ENCODE measurements at places on chromosomes 4 and X.

GRCh38 chrX:19086102-19086772 is 36.0 kb downstream of the ADGRG2 start:
- DNase-seq, result no peak

- DNase-seq, result no peak
These were observed 2.4 kb upstream of the PTCHD1 start for GRCh38 chrX:23332101-23332887.

DNA sequence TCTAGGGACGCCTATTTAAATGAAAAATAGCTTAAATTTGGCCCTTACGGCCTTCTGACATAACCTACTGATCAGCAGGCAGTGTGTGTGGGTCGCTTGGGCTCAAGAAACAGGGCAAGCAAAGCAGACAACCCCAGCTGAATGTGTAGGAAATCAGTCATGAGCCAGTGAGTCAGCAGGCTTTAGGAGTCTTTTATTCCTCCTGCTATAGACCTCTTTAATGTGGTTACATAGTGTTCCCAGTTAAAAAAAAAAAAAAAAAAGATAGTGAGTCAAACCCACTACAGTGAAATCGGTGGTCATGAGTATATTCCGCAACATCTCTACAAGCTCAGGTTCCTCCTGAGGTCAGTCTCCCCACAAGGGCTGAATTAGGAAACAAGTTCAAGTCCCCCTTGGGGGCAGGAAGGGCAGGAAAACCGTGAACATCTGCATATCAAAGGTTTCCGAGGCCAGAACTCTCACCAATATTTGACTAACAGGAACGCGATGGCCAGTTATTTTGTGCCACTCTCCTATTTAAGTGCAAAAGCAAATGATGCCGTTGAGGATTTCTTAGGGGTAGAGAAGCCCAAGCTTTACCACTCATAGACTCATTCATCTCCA is 32.7 kb downstream of the ACSL1 start:
- peak; percentile 93 for DNase-seq

GRCh38 chrX:13120017-13120416 is 75.6 kb upstream of the FAM9C start:
- no peak for DNase-seq

- DNase-seq, result no peak
These were observed 4.3 kb upstream of the RAPGEF2 start for GRCh38 chr4:159098482-159099127.

DNA sequence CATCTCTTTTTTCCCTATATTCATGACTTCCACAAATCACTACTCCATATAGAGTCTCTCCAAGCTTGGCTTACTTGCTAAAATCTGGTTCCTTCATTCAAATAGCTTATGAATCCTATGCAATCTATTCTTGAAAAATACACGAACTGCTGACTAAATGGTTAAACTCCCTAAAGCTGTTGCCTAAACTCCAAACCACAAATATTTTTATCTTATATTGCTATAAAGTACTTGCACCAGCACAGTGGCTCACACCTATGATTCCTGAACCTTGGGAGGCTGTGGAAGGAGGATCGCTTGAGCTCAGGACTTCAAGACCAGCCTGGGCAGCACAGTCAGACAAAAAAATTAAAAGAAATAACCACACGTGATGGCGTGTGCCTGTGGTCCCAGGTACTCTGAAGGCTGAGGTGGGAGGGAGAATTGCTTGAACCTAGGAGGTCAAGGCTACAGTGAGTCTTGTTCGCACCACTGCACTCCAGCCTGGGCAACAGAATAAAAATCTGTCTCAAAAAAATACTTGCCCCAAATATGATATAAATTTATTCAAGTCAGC is 2.2 kb downstream of the FBXO8 start:
- DNase-seq, result no peak
